ENCODE measurements at places on chromosomes 16 and 17.

DNA sequence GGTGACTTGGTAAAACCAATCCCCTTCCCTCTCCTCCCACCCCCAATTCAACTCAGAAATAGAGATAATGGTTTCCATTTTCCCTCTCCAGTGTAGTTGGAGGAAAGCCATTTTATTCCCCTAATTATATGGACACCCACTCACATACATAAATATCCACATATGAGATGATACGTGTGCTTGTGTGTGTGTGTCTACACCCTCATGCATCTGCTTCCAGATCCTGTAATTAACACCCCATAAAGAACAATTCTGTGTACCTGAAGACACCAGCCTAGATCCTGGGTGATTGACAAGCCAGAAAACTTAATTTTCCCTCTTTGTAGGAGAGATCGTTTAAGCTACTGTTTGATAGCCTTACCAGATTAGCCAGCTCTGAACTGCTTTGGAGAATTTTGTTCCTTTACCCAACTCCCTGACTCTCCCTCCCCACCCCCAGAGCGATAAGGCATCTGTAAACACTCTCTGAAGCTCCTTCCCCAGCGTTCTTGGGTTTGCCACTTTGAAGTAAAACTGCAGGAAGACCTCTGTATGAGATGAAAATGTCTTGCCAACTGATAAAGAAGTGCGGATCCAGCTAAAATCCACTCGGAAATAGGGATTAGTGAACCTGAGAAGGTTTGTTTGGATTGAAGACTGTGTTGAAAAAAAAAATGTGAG is 175.7 kb downstream of the RGS9 start:
- DNase-seq = no peak

DNA sequence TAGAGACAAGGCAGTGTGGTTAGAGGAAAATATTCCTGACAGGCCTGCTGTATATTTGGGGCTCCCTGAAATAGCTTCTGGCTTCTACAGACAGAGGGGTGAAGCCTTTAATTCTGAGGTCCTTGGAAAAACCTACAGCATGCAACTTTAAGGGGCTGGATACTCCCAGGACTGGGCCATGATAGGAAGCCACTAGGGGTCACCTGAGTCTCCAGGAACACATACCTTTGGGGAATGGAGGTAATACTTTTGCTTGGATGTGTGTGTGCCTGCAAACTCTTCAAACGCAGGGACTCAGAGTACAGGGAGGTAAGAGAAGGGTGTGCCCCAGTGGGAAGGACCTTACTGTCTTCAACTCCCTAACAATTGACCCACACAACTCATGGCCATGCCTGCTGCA is 4.1 kb downstream of the ASIC2 start:
- no peak for DNase-seq

DNA sequence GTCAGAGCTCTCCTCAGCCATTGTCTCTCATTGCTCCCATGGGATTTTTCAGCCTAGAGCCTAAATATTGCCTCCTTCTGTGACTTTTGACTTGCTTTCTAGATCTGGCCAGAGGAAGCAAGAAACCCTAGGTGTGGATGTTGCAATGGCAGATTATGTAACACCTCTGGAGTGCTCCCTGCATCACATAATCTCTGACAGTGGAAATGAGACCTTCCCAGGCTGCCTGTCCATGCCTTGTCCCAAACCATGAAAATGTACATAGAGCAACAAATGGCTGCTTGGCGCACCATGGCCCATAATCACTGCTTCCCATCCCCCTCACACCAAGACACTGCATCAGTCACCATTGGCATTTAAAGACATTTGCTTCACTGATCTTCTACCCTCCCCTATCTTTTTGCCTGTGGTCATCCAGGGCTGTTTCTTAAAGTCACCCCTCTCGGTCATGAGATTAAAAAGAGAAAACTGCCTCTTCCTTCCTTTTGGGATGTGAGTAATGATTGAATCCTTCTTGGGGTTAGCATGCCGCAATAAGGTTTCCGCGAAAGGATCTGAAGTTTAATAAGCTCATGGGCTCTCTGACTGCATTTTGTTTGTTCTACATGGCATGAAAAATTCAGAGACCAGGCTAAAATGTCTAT is 34.2 kb upstream of the CCL2 start:
- DNase-seq = no peak

DNA sequence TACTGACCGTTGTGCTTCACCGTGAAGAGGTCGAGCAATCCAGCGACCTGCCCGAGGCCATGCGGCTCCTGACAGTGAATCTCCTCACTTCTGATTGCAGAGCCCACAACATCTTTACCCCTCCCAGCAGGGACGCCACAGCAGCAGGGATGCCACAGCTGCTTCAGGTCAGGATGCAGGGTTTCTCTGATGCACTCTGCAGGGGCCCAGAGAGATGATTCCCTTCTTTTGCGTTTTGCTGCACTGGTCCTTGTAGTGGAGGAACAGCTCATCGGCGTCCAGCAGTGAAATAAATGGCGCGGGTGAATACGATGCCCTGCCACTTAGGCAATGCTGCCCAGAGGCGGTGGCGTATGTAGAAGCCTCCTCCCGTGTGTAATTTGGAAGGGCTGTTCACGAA is 5.6 kb downstream of the KIAA0513 start:
- DNase-seq = no peak

DNA sequence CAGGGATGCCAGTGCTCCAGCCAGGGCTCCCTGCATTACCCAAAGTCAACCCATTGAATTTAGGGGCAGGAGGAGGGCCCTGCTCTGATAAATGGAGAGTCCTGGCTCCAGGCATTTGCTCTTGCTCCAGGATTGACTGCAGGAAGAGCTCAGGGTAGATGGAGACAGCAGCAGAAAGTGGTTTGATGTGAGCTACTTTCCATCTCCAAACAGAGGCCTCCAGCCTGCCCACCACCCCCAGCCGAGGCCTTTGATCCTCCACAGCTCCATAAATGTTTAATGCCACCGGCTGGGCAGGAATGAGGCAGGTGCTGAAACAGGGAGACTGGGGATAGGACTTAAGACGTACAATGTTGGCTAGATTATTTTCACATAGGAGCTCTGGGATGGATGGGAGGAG is 4.3 kb upstream of the SEZ6 start:
- no peak for DNase-seq

GRCh38 chr17:65323049-65323448 is 185.9 kb downstream of the RGS9 start:
- DNase-seq = no peak

DNA sequence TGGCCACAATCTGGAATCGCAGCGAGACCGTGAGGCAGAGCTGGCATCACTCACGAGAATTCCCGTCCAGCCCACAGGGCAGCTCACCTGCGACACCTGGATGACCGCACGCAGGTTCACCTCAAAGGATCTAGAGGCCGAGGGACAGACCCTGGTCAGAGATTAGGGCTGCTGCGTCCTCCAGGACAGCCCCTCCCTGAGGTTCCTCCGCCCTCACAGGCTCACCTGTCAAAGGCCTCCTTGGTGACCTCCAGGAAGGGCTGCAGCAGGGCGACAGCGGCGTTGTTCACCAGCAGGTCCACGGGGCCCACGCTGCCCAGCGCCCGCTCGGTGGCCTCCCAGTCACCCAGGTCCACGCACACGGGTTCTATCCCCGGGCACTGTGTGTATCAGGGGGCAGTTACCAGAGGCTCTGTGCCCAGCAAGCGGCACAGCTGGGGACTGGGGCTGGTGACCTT is 834 bp downstream of the DCXR start:
- no peak for DNase-seq

GRCh38 chr16:72974142-72974769 is 73.7 kb downstream of the ZFHX3 start:
- DNase-seq = no peak

- no peak for DNase-seq
These were observed 49.3 kb upstream of the BCO1 start for GRCh38 chr16:81189100-81189664.

DNA sequence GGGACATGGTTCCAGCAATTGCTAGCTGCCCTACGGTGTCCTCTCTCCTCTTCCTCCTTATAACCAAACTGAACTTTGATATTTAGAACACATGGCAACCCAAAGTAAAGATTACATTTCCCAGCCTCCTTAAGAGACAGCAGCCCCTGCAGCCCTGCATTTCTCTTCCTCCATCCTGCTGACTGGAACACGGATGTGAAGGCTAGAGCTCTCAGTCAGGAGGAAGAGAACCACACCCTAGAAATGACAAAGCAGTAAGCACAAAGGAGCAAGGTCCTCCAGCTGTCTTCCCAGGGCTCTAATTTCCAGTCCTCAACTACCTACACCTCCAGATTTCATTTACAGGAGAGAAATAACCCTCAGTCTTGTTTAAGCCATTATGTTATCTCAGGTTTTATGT is 10.9 kb downstream of the DYNC1LI2 start:
- no peak for DNase-seq

DNA sequence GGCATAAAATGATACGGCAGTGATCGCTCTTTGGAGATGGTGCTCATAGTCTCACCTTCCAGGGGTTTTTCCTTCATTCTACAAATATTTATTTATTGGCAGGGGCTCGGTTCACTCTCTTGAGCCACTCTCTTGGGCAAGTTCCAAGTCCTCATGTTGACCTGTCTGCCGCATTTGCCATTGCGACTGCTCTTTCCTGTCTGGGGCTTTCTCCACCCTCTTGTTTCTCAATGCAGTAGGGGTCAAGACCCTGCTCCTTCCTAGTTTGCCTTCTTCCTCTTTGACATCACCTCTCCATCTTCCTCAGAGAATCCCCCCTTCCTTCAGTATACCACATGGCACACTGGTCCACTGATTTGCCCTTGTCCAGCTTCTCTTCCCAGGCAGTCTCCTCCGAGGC is 21.9 kb upstream of the LRRC75A start:
- no peak for DNase-seq

- DNase-seq = no peak
These were observed 31.4 kb downstream of the STX8 start for GRCh38 chr17:9544221-9544620.

DNA sequence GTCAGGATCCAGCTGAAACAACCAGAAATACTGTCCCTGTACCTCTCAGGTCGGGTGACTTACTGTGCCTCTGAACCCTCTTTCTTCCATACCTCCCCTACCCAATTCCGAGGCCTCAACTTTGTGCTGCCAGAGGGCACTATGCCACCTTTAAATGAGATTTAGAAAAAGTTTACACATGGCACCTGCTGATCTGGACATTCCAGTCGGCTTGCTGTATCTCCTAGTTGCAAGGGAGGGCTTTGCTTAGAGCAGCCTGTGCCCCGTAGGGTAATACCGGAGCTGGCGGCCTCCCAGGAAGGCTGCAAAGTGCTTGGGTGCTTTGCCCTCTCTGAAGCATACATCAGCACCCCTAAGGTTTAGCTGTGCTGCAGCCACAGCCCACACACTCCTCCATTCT is 306.0 kb upstream of the RBFOX1 start:
- DNase-seq = no peak

- DNase-seq = no peak
These were observed at the start of gene IRX3 for GRCh38 chr16:54286366-54287130. Gene IRX3 (minus strand): TSS chr16:54286787. CDS start chr16:54286050, 737 bp downstream.

DNA sequence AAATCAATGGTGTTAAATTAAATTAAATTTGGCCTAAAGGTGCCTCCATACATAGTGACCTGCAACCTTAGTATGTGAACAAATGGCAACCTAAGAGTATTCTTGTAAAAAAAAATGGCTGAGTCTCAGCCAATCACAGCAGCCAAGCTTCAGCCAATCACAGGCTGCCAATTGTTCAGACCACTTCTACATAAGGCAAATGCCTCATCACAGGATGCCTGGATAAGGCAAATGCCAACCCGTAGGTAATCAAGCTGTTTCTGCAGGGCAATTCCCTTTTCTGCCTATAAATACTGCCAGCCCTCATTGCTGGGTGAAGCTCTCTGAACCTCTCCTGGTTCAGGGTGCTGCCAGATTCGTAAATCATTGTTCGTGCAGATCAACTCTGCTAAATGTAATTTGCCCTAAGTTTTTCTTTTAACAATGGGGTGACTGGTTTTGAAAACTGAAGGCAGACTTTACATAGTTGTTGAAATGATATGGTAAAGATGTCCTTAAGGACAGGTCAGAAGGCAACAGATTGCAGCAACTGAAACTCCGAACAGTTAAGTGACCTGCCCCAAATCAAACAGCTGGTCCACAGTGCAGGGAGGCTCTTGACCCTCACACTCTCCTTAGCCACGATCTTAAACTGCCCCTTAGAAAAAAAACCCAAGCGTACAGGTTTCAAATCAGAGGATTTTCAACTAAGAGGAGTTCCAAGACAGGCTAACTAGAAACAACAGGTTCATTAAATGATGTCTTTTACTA is 50.3 kb downstream of the N4BP1 start:
- no peak for DNase-seq

GRCh38 chr16:11681556-11681955 is 13.3 kb downstream of the SNN start:
- DNase-seq = no peak

DNA sequence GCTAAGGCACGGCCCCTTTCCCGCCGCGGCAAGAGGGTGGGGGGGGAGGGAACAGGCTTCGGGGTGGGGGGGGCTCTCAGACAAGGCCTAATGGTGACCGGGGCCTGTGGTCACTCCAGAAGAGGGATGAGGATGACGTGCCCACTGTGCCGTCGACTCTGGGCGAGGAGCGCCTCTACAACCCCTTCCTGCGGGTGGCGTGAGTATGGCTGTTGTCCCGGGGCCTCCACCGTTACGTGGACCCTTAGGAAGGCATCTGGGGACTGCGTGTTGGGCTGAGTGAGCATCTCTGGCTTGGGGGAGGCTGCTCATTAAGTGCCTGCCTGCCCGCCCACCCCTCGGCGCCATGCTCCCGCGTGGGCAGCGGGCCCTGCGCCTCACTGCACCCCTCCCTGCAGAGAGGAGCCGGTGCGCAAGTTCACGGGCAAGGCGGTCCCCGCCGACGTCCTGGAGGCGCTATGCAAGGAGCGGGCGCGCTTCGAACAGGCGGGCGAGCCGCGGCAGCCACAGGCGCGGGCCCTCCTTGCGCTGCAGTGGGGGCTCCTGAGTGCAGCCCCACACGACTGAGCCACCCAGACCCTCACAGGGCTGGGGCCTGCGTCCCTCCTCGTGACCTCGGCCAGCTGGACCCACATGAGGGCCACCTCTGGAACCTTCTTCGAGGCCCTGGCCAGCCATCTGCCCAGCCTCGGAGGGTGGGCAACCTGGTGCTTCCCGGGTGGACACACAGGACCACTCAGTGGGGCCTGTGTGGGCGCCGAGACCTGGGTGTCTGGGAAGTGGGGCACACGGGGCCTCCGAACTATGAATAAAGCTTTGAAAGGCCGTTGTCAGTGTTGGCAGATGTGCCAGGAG is 2.2 kb downstream of the HAGHL start:
- no peak for DNase-seq

DNA sequence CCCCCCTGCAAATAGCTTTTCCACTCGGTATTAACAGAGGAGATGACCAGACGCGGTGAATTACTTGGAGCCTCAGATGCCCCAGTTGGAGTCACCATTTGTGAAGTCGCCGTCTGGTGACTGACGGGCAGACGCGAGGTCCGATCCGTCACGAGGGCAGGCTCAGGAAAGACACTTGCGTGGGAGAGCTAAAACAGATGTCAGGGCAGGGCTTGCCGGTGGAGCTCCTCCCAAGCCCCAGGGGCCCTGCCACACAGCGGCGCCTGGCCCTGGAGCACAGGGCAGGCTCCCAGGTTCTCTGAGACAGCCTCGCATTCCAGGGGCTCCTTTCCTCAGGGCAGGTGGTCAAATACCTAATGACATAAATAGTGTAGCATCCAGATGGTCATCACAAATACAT is 348.3 kb downstream of the C16orf95 start:
- no peak for DNase-seq
